ENCODE measurements at places on chromosomes 12 and 14.

DNA sequence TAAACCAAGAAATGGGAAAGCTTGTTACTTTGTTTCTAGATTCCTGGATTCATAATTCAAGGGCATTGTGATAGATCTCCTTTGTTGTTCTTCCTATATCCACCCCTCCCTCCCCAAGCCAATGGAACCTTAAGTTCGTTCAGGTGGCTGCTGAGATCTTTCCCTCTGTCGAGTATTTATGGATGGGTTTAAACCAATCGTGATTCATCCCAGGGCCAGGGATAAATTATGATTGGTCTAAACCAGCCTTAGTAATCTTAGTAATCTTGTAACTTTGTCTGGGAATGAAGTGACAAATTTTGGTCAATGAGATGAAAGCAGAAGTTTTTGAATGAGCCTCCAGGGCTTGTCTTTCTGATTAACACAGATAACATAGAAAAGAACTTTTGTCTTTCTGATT lies 56.1 kb upstream of the PCED1B start:
- no peak for DNase-seq

DNA sequence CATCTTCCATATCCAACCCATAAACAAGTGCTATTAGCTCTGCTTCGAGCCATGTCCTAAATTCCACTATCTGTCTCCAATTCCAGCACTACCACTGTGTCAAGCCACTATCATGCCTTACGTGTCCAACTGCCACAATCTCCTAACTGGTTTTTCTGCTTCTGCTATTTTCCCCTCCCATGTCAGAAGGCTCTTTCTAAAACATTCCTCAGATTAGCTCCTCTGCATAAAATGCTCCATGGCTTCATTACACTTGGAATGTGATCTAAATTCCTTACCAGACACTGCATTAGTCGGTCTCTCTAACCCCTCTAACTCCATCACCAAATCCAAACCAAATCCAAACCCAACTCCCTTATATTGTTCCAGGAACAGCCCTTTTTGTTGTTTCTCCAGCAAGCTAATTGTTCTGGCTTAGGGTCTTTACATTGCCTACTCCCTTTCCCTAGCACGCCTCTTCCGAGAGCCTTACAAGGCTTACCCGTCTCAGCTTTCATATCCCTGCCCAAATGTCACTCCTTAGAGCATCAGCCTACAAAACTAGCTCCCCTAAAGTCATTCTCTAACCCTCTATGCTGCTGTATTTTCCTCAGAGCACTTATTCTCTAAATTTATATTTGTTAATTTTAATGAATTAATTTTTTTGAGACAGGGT lies 139.7 kb downstream of the HELB start:
- DNase-seq: no peak

DNA sequence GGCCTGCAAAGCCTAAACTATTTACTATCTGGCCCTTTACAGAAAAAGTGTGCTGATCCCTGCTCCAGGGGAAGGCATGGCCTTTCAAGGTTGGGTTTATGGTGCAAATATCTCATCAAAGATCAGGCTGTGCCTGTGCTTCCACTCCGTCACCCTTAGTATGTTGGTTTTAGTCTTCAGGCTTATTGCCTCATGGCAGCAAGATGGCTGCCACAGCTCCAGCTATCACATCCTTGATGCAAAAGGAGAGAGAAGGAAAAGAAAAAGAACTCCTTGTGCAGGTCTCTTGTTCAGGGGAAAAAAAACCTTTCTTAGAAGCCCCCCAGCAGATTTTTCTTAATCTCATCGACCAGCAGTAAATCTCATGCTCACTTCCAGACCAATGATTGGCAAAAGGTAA lies 9.1 kb upstream of the HRK start:
- no peak for DNase-seq

DNA sequence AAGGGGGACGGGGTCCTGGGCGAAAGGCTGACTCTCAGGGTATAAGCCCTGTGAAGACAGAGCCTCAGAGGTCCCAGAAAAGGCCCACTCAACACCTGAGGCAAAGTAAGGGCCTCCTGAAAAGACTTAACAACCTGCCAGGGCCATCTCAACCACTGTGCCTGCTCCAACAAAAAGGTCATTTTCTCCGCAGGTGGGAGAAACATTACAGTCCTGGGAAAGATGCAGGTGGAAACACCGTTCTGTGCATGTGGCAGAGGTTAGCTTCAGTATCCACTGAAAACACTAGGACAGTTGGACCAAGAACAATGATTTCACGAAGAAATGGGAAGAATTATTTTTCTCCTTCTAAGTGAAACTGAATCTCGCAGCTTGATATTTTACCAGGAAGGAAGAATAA lies 50.9 kb downstream of the CCDC88C start:
- DNase-seq: no peak

- no peak for DNase-seq
These were observed 22.5 kb downstream of the PDE3A start for GRCh38 chr12:20390846-20391245.

Data from stimulated activated CD8-positive, alpha-beta memory T cell treated with anti-CD3 and anti-CD28 coated beads, Interleukin-4, amount 100 ng/mL, for 4 hours (primary cell).